ENCODE measurements at places on chromosomes 13 and 19. TPM values are rescaled to one million over a fixed set of nuclear protein-coding genes. Genes with fewer than 3 reads are reported as not detected.
A peak's percentile ranks its signal among the peaks of the same experiment; 100 is the strongest.

DNA sequence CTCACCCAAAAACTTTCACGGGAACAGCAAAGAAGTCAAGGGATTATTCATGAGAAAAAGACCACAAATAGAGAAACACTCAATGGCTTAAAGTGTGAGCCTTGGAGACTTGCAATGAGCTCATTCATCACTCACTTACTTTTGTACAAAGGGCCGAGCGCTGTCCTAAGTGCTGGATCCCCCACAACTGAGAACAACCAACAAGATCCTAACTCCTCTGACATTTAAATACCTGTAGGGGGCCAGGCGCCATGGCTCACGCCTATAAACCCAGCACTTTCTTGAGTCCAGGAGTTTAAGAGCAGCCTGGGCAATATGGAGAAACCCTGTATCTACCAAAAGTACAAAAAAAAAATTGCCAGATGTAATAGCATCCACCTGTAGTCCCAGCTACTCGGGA lies 29.4 kb upstream of the ZNF507 start:
- DNase-seq = no peak

- DNase-seq = no peak
Observed at GRCh38 chr19:58555920-58556621, 1.2 kb upstream of the CHMP2A start.

GRCh38 chr13:90032841-90033493 lies 1314.5 kb upstream of the MIR17HG start:
- no peak for DNase-seq

Gene PBX4
- 0.33 TPM for total RNA-seq

Gene LILRB5
- total RNA-seq = not detected

DNA sequence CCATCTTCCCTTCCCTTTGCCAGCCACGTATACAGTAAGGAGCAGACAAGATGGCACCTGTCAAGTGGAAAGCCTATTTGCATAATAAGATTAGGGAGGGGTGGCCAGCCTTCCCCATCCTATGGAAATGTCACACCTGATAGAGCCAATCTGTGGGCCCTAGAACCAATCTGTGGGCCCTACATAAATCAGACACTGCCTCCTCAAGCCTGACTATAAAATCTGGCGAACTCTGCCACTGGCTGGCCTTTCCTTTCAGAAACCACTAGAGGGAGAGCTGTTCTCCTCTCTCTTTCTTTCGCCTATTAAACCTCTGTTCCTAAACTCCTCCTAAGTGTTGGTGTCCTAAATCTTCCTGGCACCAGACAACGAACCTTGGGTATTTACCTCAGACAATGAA lies 231.5 kb upstream of the KLHL1 start:
- DNase-seq = no peak

Gene LYL1
- 1.4 TPM for total RNA-seq

Gene ADPRHL1
- 2.8 TPM for total RNA-seq

Gene SRRM5
- total RNA-seq = not detected

GRCh38 chr13:30617315-30618185 lies at the start of gene USPL1:
Gene USPL1 (plus strand): TSS chr13:30617920. CDS start chr13:30621141, 3,221 bp downstream.
- peak; percentile 99 for DNase-seq

Gene IFNL1
- total RNA-seq = not detected

DNA sequence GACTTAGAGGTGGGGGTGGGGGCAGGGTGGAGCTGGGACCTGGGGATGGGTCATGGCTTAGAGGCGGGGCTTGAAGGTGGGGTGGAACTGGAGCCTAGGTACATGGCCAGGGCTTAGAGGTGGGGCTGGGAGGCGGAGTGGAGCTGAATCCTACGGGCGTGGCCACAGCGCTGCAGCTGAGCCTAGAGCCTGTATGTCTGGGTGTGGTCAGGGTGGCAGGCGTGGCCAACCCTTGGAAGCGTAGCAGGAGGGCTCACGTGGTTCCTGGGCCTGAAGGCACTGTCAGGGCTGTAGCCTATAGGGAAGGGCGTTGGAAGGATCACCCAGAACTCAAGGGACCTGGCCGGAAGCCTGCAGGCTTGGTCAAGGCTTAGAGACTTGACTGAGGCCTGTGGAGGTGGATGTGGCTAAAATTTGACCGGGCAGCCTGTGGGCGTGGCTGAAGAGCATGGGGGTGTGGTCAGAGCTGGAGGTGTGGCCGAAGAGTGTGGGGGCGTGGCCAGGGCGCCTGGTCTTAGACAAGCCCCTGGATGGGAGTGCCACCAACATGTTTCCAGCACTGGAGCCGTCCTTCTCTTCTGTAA lies 24.3 kb downstream of the COLGALT1 start:
- peak; percentile 75 for DNase-seq

Gene TIMM29
- 41.5 TPM for total RNA-seq

GRCh38 chr19:35528218-35529038 lies at the start of gene SBSN:
Gene SBSN (minus strand): TSS chr19:35528311. CDS start chr19:35528281, 30 bp downstream.
- DNase-seq = peak; percentile 75

GRCh38 chr13:75079226-75079625 lies 402.7 kb downstream of the TBC1D4 start:
- DNase-seq = peak; percentile 59

All from fibroblast of the aortic adventitia (primary cell).